Hepatocyte (in vitro differentiated cells): ENCODE measurements at places on chromosomes 4 and X. TPM values are rescaled to one million over a fixed set of nuclear protein-coding genes. Genes with fewer than 3 reads are reported as not detected.

DNA sequence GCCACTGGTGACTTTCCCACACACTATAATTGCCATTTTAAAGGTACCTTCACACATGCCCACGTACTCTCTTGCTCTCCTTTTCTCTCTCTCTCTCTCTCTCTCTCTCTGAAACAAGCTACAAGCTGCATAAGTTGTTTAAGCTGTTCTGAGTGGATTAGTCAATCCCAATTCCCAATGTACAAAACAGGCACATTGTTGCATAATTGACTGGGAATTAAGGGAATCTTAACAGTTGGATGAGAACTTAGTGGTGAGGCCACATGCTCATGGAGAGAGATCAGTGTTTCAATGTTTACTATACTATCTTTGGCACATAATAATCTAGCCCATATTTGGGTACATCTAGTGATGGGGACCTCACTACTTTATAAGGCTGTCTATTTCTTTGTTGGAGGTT lies 123.3 kb downstream of the ARHGEF9 start:
- no peak overlapping the region for H3K4me3 ChIP-seq
- DNase-seq, result no peak
- H3K4me1 ChIP-seq, result no peaks in the 10 kb centered on the region
- no peak overlapping the region for H3K27ac ChIP-seq

- no peak overlapping the region for H3K27ac ChIP-seq
- no peaks in the 10 kb centered on the region for H3K36me3 ChIP-seq
- no peaks in the 10 kb centered on the region for H3K4me1 ChIP-seq
- no peaks in the 10 kb centered on the region for H3K27me3 ChIP-seq
- H3K4me3 ChIP-seq, result no peak overlapping the region
- no peak for DNase-seq
Measured at GRCh38 chrX:41981481-41982013, 58.2 kb upstream of the CASK start.

DNA sequence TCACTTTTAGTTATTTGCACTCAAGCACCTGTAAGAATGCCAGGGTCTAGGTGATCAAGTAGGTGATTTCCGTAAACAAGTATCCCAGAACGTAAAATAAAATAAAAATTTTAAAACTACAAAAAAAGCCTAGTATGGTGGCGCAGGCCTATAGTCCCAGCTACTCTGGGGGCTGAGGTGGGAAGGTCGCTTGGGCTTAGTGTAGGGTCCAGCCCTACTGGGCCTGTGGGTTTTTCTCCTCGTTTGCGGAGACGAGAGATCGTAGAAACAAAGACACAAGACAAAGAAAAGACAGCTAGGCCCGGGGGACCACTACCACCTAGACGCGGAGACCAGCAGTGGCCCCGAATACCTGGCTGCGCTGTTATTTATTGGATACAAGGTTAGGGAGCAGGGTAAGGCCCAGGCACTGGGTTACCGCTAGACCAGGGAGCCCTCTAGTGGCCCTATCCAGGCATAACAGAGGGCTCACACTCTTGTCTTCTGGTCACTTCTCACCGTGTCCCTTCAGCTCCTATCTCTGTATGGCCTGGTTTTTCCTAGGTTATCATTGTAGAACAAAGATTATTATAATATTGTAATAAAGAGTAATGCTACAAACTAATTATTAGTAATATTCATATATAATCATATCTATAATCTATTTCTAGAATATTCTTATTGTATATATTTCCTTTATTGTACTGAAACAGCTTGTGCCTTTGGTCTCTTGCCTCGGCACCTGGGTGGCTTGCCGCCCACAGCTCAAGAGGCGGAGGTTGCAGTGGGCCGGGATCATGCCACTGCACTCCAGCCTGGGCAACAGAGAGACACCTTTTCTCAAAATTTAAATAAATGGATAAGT lies 38.4 kb downstream of the SAGE1 start:
- H3K4me1 ChIP-seq, result no peaks in the 10 kb centered on the region
- H3K27me3 ChIP-seq, result no peaks in the 10 kb centered on the region
- no peak overlapping the region for H3K27ac ChIP-seq
- peak; percentile 57 for DNase-seq

- H3K27me3 ChIP-seq, result no peaks in the 10 kb centered on the region
- no peaks in the 10 kb centered on the region for H3K36me3 ChIP-seq
- no peak overlapping the region for H3K4me3 ChIP-seq
- H3K27ac ChIP-seq, result no peak overlapping the region
Measured at GRCh38 chrX:151703487-151703886, 8.2 kb downstream of the PRRG3 start.

GRCh38 chr4:25919676-25920075 lies 5.7 kb downstream of the SMIM20 start:
- no peaks in the 10 kb centered on the region for H3K27me3 ChIP-seq
- peak; percentile 61 for DNase-seq
- no peaks in the 10 kb centered on the region for H3K36me3 ChIP-seq

GRCh38 chr4:186144198-186144945 lies 39.9 kb downstream of the FAM149A start:
- peak overlapping the region; percentile 78 for H3K4me3 ChIP-seq
- H3K27me3 ChIP-seq, result peaks cover 4% of the 10 kb centered on the region
- H3K4me1 ChIP-seq, result peaks cover 12% of the 10 kb centered on the region
- H3K36me3 ChIP-seq, result no peaks in the 10 kb centered on the region
- peak overlapping the region; percentile 86 for H3K27ac ChIP-seq
- DNase-seq, result peak; percentile 80

DNA sequence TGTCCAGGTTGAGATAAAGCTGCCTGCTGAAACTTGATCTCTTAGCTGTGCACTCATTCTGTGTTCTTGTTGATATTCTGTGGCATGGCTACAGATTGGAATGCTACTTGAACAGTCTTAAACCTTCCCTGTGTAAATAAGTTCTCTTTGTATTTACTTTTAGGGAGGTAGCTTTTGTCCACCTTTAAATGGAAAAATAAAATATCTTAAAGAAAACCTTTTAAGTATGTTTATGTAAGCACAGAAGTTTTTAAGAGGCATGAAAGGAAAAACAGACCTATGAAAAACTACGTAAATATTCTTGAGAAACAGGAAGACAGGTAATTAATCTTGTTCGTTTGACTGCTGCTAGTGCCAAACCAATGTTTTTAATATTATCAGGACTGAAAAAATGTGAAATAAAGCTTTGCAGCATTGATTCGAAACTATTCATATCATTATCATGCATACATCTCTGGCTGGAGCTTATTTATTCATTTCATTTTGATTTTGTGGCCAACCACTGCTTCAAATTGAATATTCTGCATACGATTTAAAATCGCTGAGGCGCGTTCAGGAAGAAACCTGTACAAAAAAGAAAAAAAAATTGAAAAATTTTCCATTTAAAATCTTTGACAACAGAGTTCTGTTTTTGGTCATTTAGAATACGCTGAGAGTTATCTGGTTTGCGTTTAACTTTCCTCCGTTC lies 17.8 kb downstream of the HSD17B13 start:
- H3K36me3 ChIP-seq, result no peaks in the 10 kb centered on the region
- peaks cover 6% of the 10 kb centered on the region for H3K4me1 ChIP-seq
- peak overlapping the region; percentile 55 for H3K27ac ChIP-seq
- peak; percentile 19 for DNase-seq
- H3K4me3 ChIP-seq, result no peak overlapping the region

DNA sequence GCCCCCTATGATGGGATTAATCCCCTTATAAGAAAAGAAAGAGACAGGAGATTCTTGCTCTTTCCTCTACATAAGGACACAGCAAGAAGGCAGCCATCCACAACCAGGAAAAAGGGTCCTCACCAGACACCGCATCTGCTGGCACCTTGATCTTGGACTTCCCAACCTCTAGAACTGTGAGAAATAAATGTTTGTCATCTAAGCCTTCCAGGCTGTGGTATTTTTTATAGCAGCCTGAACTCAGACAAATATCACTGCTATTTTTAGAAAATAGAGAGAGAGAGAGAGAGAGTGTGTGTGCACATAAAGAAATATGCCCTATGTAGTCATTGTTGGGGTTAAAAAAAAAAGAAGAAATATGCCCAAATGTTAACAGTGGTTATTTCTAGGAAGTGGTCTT lies 104.2 kb downstream of the PAPSS1 start:
- H3K4me3 ChIP-seq, result no peak overlapping the region
- no peak for DNase-seq
- H3K4me1 ChIP-seq, result peaks cover 3% of the 10 kb centered on the region
- no peaks in the 10 kb centered on the region for H3K27me3 ChIP-seq
- no peaks in the 10 kb centered on the region for H3K36me3 ChIP-seq

GRCh38 chrX:130211415-130212186 lies 39.8 kb downstream of the RAB33A start:
- H3K4me1 ChIP-seq, result no peaks in the 10 kb centered on the region
- H3K36me3 ChIP-seq, result no peaks in the 10 kb centered on the region
- DNase-seq, result no peak
- no peaks in the 10 kb centered on the region for H3K27me3 ChIP-seq
- H3K27ac ChIP-seq, result no peak overlapping the region

GRCh38 chrX:56726605-56727004 lies 2.4 kb upstream of the NBDY start:
- H3K4me1 ChIP-seq, result peaks cover 12% of the 10 kb centered on the region
- no peak overlapping the region for H3K27ac ChIP-seq
- peak; percentile 65 for DNase-seq

DNA sequence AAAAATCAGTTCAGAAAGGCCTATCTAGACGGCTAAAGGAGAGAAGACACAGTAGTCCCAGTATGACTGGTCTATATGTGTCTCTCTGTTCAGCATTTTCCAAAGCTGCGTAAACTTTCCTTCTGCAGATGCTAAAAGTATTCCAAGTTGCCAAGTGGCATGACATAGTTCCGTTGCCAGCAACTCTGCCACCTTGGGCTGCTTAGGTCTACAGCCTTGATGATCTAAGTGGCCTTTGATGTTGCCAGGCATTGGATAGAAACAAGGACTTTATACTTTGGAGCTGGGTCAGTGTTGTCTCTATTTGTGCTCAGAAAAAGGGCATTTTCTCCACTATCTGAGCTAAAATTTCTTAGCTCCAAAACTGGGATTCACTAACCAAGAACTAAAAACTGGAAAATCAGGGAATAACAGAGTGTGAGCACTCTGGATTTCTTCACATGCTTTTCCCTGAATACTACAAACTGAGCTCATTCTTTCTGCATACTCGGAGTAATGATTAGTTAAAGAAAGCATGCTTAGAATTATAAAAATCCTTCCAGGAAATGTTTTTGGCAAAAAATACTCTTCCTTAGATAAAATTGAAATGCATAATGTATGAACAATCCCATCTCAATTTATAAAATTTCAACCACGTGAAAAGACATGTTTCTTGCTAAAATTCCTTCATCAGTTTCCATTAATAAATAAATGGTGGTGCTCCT lies 191.4 kb downstream of the ADAMTS3 start:
- DNase-seq, result no peak
- H3K4me3 ChIP-seq, result no peak overlapping the region
- H3K36me3 ChIP-seq, result no peaks in the 10 kb centered on the region
- no peaks in the 10 kb centered on the region for H3K27me3 ChIP-seq

DNA sequence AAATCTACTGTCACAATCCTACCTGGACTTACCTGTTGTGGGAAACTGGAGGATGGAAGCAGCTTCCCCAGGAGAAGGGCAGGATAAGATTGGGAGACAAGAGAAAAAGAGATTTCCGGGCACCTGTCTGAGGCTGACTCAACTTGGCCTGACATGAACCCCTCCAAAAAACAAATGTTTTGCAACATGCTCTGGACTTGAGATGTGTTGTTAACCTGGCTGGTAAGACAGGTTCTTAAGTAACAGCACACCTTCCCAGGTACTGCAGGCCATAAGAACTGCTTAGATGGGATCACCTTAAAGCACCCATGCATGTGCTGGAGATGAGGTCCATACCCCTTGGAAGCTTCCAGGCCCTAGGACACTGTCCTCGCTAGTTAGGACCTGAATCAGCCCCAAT lies 4.4 kb upstream of the SMIM43 start:
- H3K27me3 ChIP-seq, result peaks cover 71% of the 10 kb centered on the region
- no peaks in the 10 kb centered on the region for H3K36me3 ChIP-seq
- no peak for DNase-seq
- no peak overlapping the region for H3K27ac ChIP-seq
- H3K4me1 ChIP-seq, result no peaks in the 10 kb centered on the region

- no peaks in the 10 kb centered on the region for H3K27me3 ChIP-seq
- no peak for DNase-seq
- no peaks in the 10 kb centered on the region for H3K36me3 ChIP-seq
- H3K4me3 ChIP-seq, result no peak overlapping the region
Measured at GRCh38 chr4:190121759-190122158, 51.8 kb upstream of the DUX4 start.

- no peaks in the 10 kb centered on the region for H3K36me3 ChIP-seq
- no peaks in the 10 kb centered on the region for H3K4me1 ChIP-seq
- H3K27ac ChIP-seq, result no peak overlapping the region
- no peak for DNase-seq
Measured at GRCh38 chrX:131975851-131976250, 47.3 kb upstream of the STK26 start.

- H3K4me3 ChIP-seq, result no peak overlapping the region
- peaks cover 27% of the 10 kb centered on the region for H3K4me1 ChIP-seq
- H3K27me3 ChIP-seq, result no peaks in the 10 kb centered on the region
- peak overlapping the region; percentile 94 for H3K27ac ChIP-seq
- peak; percentile 65 for DNase-seq
- no peaks in the 10 kb centered on the region for H3K36me3 ChIP-seq
Measured at GRCh38 chr4:89123451-89123851, 12.1 kb downstream of the TIGD2 start.

- no peak overlapping the region for H3K4me3 ChIP-seq
- H3K27ac ChIP-seq, result no peak overlapping the region
- no peak for DNase-seq
- no peaks in the 10 kb centered on the region for H3K36me3 ChIP-seq
Measured at GRCh38 chr4:2744576-2745270, 11.4 kb downstream of the TNIP2 start.

GRCh38 chr4:109290918-109291317 lies 11.5 kb downstream of the COL25A1 start:
- H3K4me3 ChIP-seq, result no peak overlapping the region
- H3K27me3 ChIP-seq, result no peaks in the 10 kb centered on the region
- H3K27ac ChIP-seq, result no peak overlapping the region

GRCh38 chr4:153782581-153782980 lies 6.3 kb downstream of the SFRP2 start:
- peaks cover 23% of the 10 kb centered on the region for H3K27me3 ChIP-seq
- H3K36me3 ChIP-seq, result no peaks in the 10 kb centered on the region
- H3K27ac ChIP-seq, result peak overlapping the region; percentile 29
- H3K4me1 ChIP-seq, result no peaks in the 10 kb centered on the region
- H3K4me3 ChIP-seq, result no peak overlapping the region

GRCh38 chr4:107037199-107037584 lies 1.1 kb upstream of the DKK2 start:
- peak overlapping the region; percentile 62 for H3K4me3 ChIP-seq
- no peaks in the 10 kb centered on the region for H3K36me3 ChIP-seq
- H3K4me1 ChIP-seq, result no peaks in the 10 kb centered on the region
- DNase-seq, result peak; percentile 81
- H3K27me3 ChIP-seq, result peaks cover 52% of the 10 kb centered on the region

DNA sequence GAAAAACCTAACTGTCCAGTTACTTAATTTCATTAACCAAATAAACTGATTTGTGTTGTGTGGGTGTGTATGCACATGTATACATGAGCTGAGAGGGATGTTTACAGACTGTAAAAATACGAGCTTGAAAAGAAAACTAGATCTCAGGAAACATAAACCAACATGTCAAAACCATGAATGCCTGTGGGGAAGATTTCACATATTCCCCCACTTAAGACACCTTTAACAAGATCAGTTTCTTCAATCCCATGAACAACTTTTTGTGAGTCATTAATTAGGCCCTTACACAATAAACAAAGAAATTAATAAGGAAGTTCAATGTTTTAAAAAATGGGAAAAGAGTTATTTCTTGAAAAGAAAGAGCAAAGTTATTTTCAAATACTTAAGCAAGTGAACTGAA lies 170.8 kb downstream of the ZNF674 start:
- H3K36me3 ChIP-seq, result no peaks in the 10 kb centered on the region
- no peak for DNase-seq
- H3K4me3 ChIP-seq, result no peak overlapping the region
- H3K27ac ChIP-seq, result peak overlapping the region; percentile 7
- no peaks in the 10 kb centered on the region for H3K4me1 ChIP-seq

Gene AMER1
- 6.3 TPM in 2 replicates for total RNA-seq

Gene SLC4A4
- 11.4 and 14.2 TPM in 2 replicates for total RNA-seq

Gene ARHGAP4
- total RNA-seq, result 3.3 and 6.4 TPM in 2 replicates

Gene SRP72
- total RNA-seq, result 58.8 and 59.8 TPM in 2 replicates

Gene RBM41
- total RNA-seq, result 11.8 and 11.9 TPM in 2 replicates

Gene CLDN22
- not detected in 2 replicates for total RNA-seq

Gene GPC3
- 860 and 874 TPM in 2 replicates for total RNA-seq
